ENCODE measurements at places on chromosomes 6 and 20.

DNA sequence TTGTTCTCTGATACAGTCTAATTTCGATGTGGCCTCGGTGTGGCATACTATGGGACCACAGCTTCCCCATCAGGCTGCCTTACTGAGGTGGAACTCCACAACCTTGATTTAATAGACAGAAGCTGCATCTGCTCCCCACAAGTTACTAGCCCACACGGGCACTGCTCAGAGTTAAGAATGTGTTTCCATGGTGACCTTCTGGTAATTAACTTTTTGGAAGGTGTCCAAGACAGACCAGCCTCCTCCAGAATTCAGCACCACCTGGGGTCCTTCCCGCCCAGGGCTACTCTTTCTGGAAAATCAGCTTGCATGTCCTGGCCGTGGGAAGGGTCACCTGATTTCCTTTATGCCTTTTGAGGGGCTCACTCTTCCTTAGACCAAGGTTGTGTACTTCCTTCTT is 48.7 kb upstream of the CDH4 start:
- no peak for DNase-seq

DNA sequence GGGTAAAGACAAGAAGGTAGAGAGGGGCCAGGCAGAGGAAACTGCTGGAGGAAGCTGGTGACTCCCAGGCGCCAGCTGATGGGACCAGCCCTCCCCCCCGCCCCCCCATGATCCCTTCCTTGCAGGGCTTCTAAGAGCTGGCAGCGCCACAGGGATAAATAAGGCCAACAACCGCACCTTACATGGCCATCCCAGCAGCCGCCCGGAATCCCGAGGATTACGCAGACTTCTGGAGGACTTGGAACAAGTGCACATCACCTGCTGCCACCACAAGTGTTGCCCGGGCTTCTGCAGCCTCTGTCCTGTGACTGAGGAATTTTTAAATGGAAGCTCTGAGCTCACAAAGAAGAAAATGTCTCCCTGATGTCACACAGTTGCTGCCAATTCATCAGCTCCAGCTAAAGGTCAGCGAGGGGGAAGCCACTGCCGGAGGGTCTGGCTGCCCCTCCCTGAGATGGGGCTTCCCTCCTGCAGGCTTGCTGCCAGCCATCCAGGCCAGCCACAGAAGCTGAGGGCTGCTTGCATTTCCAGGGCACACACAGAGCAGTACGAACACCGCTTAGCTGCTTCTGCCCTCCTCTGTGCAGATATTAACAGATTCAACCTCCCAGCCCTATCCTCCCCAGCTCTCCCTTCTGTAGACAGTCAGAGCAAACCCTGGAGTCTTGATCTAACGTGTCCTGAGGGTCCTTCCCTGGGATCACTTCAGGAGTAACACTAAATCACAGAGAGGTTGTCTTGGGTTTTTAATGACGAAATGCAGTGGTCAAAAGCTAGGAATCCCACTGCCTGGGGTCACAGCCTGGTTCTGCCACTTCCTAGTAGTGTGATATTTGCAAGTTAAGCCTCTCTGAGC is 38.6 kb upstream of the PIM1 start:
- peak; percentile 73 for DNase-seq

GRCh38 chr6:141158740-141159139 is 974.0 kb upstream of the GJE1 start:
- no peak for DNase-seq

GRCh38 chr6:127554435-127555006 is 22.5 kb upstream of the C6orf58 start:
- no peak for DNase-seq

DNA sequence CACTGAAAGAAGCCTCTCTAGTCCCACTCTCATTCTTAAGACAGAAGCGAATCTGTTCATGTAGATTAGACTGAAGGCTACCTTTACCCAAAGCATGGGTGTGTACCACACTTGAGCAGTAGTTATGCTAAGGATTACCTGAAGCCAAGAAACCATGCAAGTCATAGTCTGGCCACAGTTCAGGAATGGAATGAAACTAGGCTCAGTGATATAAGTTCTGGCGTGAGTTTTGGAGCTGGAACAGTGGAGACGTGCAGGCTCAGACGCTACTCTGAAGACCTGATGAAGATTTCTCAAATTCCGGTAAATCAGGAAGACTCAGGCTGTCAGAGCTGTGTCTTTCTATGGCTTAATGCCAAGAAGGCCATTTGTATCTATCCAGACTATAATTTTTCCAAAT is 219.9 kb downstream of the HDGFL1 start:
- no peak for DNase-seq

DNA sequence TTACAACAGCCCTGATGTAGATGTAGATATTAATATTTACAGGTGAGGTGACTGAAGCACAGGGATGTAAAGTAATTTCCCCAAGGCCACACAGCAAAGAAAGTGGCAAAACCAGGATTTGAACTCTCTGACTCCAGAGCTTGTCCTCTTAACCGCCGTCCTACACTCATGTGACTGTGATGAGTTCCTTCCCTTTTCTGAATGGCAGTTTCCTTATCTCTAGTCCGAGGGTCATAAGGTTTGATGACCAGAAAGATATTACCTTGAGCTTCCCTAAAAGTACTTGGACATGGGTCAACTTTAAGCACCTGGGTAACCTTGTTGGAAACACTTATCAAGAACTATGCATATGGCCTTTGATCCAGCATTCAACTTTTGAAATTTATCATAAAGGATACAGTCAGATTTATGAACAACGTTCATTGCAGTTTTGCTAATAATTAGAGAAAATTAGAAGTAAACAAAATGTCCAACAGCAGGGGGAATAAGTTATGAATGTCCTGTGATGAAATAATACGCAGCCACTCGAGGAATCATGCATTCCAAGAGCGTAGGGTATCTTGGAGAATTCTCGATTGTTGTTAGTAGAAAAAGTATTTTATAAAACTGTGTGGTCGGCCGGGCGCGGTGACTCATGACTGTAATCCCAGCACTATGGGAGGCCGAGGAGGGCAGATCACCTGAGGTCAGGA is 2.3 kb upstream of the TLDC2 start:
- no peak for DNase-seq

DNA sequence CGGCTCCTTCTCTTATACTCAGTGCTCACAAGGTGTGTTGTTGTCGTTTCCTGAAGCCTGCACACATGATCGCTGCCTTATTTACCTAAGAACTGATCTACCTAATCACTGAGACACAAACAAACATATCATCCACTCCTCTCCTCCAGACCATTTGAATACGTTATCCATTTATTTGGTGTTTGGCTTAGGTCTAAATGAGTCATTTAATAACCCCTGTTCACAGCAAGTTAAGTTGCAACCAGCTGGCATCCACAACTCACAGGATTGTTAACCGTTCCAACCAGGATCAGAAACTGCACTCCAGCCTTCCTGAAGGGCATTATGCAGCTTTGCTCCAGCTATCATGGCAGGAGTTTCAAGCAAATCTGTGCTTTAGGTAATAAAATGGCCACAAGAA is 511.1 kb upstream of the MAP3K7 start:
- peak; percentile 68 for DNase-seq

Measured in NCI-H2029 (cell line).